Liver (tissue), 10 donors: ENCODE measurements at places on chromosomes 7 and 10. TPM values are rescaled to one million over a fixed set of nuclear protein-coding genes. Genes with fewer than 3 reads are reported as not detected.
A peak's percentile ranks its signal among the peaks of the same experiment; 100 is the strongest.

The C10orf143 gene
- polyA plus RNA-seq, result 2.7 TPM

The CHN2 gene
- 8.3 TPM for polyA plus RNA-seq

The IFT22 gene
- polyA plus RNA-seq, result 9.4 TPM

The VDAC2 gene
- polyA plus RNA-seq, result 58.9 TPM

The ZWINT gene
- polyA plus RNA-seq, result 3.3 TPM

The CPA1 gene
- polyA plus RNA-seq, result not detected

The PTPN20 gene
- 0.28 TPM for polyA plus RNA-seq

The ZNF487 gene
- 1.3 TPM for polyA plus RNA-seq

The IFIT1 gene
- polyA plus RNA-seq, result 8.1 TPM

The PRF1 gene
- 2.5 TPM for polyA plus RNA-seq

The DMTF1 gene
- polyA plus RNA-seq, result 6.5 TPM

The ASZ1 gene
- polyA plus RNA-seq, result not detected

DNA sequence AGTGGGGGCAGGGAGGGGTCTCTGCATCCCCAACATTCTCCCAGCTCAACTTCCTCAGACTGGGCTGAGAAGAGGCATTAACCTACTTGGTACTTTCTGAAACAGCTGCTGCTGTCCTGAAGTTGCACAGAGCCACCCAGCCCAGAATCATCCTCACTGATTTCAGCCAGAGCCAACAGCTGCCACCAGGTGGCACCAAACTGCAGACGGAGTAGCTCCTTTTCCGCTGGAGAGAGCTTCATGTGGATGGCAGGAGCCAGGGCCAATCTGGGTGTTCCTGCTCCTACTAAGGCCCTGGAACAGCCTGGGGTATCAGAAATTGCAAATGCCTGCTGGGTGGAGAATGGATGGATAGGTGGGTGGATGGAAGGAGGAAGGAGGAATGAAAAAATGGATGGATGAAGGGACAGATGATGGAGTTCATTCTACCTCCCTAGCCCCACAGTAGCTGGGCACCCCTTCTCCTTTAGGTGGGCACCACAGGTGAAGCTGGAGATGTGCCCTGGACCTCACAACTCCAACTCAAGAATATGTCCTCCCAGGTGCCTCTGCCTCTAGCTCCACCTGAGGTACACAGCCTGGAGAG, 11.8 kb upstream of the DRGX start:
- no peaks in the 10 kb centered on the region for H3K4me1 ChIP-seq
- H3K36me3 ChIP-seq, result no peaks in the 10 kb centered on the region
- DNase-seq, result peak; percentile 75

DNA sequence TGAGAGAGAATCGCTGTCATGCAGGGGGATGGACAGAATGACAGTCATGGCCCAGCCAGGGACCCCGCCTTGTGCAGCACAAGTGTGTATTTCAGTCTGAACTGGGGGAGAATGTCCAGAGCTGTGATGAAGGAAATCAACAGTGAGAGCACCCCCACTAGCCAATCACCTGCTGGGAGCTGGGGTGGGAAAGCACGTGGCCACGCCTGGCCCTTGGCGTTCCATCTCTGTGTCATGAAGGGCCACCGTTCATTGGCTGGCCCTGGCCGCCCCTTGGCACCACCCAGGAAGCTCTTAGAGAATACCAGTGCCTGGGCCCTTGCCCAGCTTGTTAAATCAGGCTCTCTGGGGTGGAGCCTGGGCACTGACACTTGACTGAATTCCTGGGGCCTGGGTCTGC, 22.8 kb downstream of the GRID1 start:
- no peak overlapping the region for H3K27ac ChIP-seq
- H3K27me3 ChIP-seq, result no peaks in the 10 kb centered on the region
- no peaks in the 10 kb centered on the region for H3K36me3 ChIP-seq

DNA sequence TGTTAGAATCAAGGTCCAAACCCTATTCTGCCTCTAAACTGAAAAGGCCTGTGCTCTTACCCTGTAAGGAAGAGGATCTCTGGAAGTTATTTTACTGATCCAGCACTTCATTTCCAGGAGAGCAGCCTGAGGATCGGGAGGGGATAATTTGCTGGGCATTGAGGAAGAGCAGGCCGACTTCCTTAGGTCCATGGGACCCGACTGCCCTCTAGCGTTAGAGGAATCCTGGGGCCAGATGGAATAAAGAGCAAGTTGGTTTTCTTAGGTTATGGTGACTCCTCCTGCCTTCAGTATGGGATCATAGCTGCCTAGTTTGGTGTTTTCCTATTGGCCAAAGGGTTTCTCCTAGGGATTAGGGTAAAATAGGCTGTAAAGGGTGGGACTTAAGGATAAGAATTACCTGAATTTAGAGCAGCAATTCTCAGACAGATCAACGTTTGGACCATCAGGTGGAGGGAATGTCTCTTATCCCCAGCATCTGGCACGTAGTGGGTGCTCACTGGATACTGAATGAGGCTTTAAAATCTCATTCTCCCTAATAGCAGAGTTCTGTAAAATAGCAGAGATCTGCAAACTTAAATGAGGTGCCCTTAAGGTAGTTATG, 40.0 kb upstream of the SORBS1 start:
- no peaks in the 10 kb centered on the region for H3K27me3 ChIP-seq
- no peaks in the 10 kb centered on the region for H3K4me1 ChIP-seq
- no peak overlapping the region for H3K27ac ChIP-seq
- peak; percentile 77 for DNase-seq

DNA sequence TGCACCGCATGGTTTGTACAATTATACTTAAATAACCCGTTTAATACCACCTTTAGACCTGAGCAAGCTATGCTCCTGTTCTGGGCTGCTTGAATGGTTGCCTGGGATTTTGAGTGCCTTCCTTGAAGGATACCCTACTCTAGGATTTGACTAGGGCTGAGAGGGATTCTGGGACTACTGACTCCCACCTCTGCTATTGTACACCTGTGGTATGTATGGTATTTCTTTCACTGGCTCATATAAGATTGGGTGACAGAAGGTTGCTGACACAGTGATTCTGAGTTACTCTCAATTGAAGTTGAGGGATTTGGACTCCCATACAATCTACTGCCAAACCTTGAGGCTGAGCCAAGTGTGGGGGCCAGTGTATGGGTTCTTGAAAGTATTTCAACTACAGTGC, 494.4 kb upstream of the SEMA3D start:
- H3K4me3 ChIP-seq, result no peak overlapping the region
- DNase-seq, result no peak
- no peak overlapping the region for H3K27ac ChIP-seq
- H3K27me3 ChIP-seq, result no peaks in the 10 kb centered on the region
- no peaks in the 10 kb centered on the region for H3K36me3 ChIP-seq

- DNase-seq, result no peak
- H3K27ac ChIP-seq, result peak overlapping the region; percentile 34
- H3K4me1 ChIP-seq, result peaks cover 24% of the 10 kb centered on the region
- no peaks in the 10 kb centered on the region for H3K27me3 ChIP-seq
- H3K36me3 ChIP-seq, result peaks cover 8% of the 10 kb centered on the region
Observed at GRCh38 chr7:130896051-130896881, 162.3 kb upstream of the KLF14 start.

- H3K4me3 ChIP-seq, result no peak overlapping the region
- H3K27me3 ChIP-seq, result no peaks in the 10 kb centered on the region
Observed at GRCh38 chr7:2893411-2893861, 49.3 kb upstream of the GNA12 start.

- H3K27me3 ChIP-seq, result no peaks in the 10 kb centered on the region
- H3K27ac ChIP-seq, result no peak overlapping the region
- no peak overlapping the region for H3K4me3 ChIP-seq
Observed at GRCh38 chr7:70893971-70894715, 237.8 kb upstream of the GALNT17 start.

DNA sequence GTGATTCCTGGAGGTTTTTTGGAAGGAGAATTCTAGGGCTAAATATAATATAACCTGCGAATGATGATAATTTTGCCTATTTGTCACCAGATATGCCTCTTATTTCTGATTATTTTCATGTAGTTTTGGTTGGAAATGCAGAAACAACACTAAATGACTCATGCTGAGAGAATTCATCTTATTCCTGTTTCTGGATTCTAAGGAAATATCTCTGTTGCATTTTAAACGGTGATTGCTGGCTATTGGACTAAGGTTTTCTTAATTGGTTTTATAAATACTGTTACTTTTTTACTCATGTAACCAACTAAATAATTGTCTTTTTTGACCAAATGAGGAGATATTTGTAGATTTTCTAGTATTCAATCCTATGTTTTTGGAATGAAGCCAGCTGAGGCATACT, 204.9 kb upstream of the NPSR1 start:
- H3K4me1 ChIP-seq, result no peaks in the 10 kb centered on the region
- no peak for DNase-seq
- H3K36me3 ChIP-seq, result no peaks in the 10 kb centered on the region
- no peak overlapping the region for H3K27ac ChIP-seq

DNA sequence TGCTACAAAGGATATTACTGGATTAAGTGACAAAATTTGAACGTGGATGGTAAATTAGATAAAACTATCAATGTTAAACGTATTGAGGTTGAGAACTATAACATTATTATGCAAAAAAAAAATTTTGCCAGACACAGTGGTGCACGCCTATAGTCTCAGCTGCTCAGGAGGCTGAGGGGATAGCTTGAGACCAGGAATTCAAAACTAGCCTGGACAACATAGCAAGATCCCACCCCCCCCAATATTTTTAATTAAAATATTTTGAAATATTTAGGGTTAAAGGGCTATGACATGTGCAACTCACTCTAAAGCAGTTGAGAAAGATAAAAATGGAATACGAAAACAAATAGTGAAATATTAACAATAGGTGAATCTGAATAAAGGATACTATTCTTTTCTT, 45.1 kb upstream of the ANAPC16 start:
- no peaks in the 10 kb centered on the region for H3K4me1 ChIP-seq
- no peak for DNase-seq
- H3K27ac ChIP-seq, result no peak overlapping the region
- no peaks in the 10 kb centered on the region for H3K36me3 ChIP-seq
- H3K4me3 ChIP-seq, result no peak overlapping the region
- no peaks in the 10 kb centered on the region for H3K27me3 ChIP-seq

GRCh38 chr7:131021460-131021859, 287.5 kb upstream of the KLF14 start:
- no peak overlapping the region for H3K27ac ChIP-seq
- peaks cover 2% of the 10 kb centered on the region for H3K4me1 ChIP-seq
- no peaks in the 10 kb centered on the region for H3K36me3 ChIP-seq
- H3K27me3 ChIP-seq, result no peaks in the 10 kb centered on the region
- no peak for DNase-seq

DNA sequence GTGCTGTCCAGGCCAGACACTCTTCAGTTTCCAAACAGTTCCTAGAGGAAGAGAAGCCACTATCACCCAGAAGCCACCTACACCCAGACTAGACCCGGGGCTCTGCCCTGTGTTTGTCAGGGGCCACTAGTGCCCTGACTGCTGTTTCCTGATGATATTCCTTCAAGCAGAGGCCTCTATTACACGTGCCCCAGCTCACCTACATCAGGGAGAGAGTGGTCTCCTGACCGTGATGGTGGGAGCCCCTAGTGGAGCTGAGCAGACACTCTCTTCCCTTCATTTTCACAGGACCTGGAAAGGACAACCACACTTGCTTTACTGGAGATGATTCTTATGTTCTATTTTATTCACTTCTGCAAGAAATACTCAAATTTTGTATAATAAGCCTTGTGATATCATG, 9.2 kb downstream of the ZNF394 start:
- H3K4me1 ChIP-seq, result no peaks in the 10 kb centered on the region
- no peak overlapping the region for H3K27ac ChIP-seq
- H3K36me3 ChIP-seq, result peaks cover 33% of the 10 kb centered on the region
- no peak overlapping the region for H3K4me3 ChIP-seq
- H3K27me3 ChIP-seq, result no peaks in the 10 kb centered on the region

GRCh38 chr10:78255796-78256638, 222.4 kb downstream of the RPS24 start:
- no peak overlapping the region for H3K4me3 ChIP-seq
- no peak for DNase-seq
- no peaks in the 10 kb centered on the region for H3K4me1 ChIP-seq
- no peak overlapping the region for H3K27ac ChIP-seq

DNA sequence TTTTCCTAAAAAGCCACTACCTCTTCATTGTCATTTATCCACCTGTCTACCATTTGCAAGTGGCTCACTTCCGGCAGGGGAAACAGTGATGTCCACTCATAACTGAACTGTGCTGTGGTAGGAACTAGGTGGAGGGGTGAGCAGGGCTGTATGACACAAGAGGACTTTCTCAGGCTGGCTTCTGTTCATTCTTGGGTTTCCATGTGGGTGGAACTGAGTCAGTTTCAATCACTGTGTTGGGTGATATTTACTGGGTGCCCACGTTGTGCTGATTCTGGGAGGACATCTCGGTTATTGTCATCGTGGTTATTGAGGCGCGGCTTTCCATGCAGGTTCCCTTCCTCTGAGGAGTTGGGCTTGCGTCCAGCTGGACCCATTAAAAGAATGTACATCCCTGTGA, 38.8 kb downstream of the RAMP3 start:
- no peak for DNase-seq
- H3K4me3 ChIP-seq, result no peak overlapping the region
- H3K27me3 ChIP-seq, result no peaks in the 10 kb centered on the region
- H3K36me3 ChIP-seq, result no peaks in the 10 kb centered on the region
- no peaks in the 10 kb centered on the region for H3K4me1 ChIP-seq
- H3K27ac ChIP-seq, result no peak overlapping the region

- no peak for DNase-seq
- H3K4me3 ChIP-seq, result no peak overlapping the region
- no peak overlapping the region for H3K27ac ChIP-seq
Observed at GRCh38 chr7:98957766-98958165, 79.4 kb downstream of the TRRAP start.

DNA sequence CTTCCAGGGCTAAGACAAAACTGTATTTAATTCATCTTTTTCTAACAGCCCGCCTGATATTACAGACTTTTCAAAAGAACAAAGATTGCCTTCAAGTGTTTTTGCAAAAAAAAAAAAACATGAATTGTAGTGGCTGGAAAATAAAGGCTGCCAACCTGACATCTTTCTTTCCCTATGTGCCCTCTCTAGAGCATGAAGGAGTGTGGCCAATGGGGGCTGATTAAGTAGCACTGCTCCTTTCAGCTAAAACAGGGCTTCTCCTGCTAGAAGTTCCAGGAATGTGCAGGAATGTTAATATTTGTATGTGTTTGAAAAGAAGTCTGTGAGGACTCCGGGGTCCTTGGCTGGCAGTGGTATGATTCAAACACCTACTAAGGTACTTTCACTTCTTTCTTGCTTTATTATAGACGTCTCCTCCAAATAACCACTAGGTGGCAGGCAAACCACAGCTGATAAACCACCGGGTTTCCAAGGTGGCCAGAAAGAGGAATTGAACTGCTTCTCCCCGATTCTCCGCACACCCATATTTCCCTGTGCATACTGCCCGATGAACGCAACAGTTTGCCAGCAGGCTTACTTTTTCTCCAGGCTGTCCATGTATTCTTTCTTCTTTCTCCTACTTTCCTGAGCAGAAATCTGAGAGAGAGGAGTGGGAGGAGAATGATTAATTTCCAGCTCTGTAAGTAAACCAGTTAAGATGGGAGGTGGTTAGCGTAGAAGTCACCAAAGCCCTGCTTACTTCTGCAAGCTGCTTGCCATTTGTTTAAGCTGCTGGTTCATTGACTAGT, 56.8 kb upstream of the DGKI start:
- no peak overlapping the region for H3K4me3 ChIP-seq
- H3K36me3 ChIP-seq, result peaks cover 57% of the 10 kb centered on the region
- peak; percentile 59 for DNase-seq
- H3K4me1 ChIP-seq, result no peaks in the 10 kb centered on the region
- no peaks in the 10 kb centered on the region for H3K27me3 ChIP-seq

- no peak overlapping the region for H3K27ac ChIP-seq
- H3K4me3 ChIP-seq, result no peak overlapping the region
- no peaks in the 10 kb centered on the region for H3K36me3 ChIP-seq
- no peaks in the 10 kb centered on the region for H3K27me3 ChIP-seq
- no peaks in the 10 kb centered on the region for H3K4me1 ChIP-seq
Observed at GRCh38 chr7:72313906-72314305, 98.2 kb downstream of the CALN1 start.
